Right hindlimb (tissue), 1 donor: ENCODE measurements at places on chromosomes 12 and 14.

DNA sequence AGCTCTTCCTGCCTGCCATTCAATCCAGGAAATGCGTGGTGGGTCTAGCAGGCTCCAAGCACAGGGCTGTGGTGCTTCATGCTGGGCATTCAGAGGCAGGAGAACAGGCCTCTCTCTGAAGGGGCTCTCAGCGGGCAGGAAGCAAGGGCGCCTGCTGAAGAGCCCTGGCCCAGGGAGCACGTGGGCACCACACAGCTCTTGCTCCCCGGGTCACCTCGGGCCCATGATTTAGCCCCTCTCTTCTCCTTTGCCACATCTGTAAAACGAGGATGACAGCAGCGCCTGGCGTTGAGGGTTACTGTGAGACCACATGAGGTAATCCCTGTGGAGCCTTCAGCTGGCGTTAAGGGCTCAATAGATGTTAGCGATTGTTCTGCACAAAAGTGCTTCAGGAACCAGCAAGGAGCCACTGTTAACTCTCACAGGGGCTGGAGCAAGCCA lies 37.6 kb upstream of the SPTLC2 start:
- DNase-seq: no peak

DNA sequence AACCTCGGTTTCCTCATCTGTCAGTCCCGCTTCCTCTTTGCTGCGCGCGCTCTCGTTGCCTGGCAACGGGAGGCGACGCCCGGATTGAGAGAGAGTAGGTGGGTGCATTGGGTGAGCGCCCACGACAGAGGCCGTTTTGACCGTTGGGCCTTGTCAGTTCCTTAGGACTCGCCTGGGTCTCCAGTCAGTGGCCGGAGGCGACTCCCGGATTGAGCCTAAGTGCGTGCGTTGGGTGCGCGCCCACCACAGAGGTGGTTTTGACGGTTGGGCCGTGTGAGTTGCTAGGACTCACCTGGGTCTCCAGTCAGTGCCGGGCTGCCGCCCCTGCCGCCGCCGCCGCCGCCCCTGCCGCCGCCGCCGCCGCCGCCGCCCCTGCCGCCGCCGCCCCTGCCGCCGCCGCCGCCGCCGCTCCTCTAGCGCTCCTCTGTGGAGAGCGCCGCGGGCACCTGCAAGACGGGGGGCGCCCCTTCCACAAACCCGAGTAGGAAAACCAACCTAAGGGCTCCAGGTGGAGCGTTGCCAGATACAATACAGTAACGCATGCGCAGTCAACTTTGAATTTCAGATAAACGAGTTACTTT lies 37.2 kb downstream of the APOBEC1 start:
- DNase-seq: no peak

- no peak for DNase-seq
Observed at GRCh38 chr12:76176940-76177339, 92.5 kb upstream of the NAP1L1 start.

- DNase-seq: no peak
Observed at GRCh38 chr12:57377103-57377840, 53.6 kb downstream of the R3HDM2 start.

GRCh38 chr12:129211862-129212630 lies 358.8 kb downstream of the GLT1D1 start:
- DNase-seq: no peak

GRCh38 chr12:106760184-106760531 lies 14.3 kb upstream of the RIC8B start:
- no peak for DNase-seq

- no peak for DNase-seq
Observed at GRCh38 chr12:51631591-51631990, 40.6 kb downstream of the SCN8A start.

DNA sequence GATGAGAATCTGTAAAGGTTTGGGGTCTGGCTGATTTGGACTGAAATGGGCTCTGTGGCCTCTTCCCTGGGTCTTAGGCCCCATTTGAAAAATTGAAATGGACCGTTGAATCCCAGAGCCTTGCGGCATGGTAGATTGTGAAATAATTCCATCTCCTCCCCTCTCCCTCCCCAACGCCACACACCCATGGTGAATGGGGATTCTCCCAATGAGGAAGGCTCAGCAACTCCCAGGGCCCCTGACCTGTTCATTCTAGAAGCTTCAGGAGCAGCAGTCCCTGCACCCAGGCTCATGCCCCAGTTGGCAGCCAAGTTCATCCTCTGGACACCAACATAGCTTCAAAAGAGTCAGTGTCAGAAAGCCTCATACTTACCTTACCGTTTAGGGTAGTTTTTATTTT lies 217.4 kb downstream of the ZFP36L1 start:
- DNase-seq: no peak

DNA sequence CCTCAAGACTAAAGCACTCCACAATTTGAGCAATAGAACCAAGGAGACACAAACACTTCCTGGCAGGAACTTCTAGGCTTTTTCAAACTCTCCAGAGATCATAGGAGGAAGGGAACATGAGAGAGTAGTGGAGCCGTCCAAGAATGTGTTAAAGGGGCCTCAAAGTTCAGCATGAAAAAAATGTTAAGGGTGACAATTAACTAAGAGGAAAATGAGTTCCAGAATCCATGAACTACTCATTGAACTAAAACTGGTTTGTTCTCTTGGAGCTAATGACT lies 122.0 kb downstream of the WIF1 start:
- DNase-seq: no peak

DNA sequence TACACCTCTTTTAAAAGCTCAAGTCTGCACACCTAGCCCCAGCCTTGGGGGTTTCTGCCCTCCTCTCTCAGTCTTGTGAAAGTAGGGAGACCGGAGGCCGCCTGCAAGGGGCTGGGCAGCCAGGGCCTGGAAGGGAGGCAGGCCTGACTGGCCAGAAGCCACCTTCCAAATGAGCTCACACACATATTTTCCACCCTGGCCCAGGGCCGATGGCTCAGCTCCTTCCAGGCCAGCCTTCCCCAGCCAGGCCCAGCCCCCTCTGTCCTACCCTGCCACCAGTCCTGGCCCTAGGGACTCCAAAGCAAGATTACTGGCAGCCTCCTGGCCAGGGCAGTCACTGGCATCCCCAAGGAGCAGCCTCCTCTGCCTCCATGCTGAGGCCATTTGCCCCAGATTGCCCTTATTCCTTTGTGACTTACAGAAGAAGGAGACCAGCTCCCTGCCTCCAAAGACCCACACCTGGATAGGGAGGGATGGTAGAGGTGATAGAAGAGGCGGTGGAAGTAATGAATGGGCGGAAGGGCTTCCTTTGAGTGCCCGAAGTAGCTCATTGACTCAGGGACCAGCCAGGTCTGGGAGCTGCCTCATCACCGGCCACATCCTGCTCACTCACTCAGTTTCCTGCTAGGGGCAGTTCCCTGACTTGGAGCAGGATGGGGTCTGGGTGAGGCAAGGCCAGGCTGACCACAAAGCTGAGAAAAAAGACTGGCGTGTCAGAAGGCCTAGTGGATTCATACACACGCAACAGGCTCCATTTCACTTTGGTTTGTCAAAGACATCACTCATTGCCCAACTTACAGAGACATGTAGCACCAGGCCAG lies 14.8 kb downstream of the MMP14 start:
- peak; percentile 93 for DNase-seq
